NCI-H1417 treated with DMSO at 0.1 percent for 48 hours (cell line): ENCODE measurements at places on chromosomes 16 and 17.

- DNase-seq = no peak
Measured at GRCh38 chr16:1815461-1815860, 11.2 kb downstream of the HAGH start.

DNA sequence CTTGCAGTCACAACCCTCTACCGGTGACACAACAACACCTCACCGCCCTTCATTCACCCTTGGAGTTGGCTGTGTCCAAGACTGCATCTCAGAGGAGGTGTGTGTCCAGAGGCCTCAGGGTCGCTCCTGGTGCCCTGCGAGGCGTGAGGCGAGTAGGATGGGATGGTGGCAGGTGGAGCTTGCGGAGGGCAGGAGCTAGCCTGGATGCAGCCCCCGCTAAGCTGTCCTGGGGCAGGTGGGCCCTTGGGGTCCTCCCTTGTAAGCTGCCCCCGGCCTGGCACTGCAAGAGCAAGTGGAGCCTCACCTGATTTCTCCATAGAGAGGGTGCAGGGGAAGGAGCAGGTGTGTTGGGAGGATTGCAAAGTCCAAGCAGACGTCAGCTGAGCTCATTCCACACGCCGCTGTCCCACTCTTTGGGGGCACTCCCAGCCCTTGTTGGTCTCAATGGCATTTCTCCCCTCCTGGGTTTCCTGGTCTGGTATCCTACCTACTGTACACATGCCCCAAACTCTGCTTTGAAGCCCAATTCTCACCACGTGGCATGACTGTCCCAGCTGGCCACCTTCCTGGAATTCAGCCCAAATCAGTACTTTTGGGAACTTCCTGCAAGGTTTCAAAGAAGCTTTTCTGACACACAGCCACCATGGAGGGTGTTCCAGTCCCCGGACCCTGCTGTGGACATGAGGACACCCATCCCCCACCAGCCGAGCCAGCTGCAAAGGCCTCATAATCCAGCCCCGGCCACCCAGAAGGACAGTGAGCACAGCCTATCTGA lies 18.1 kb upstream of the ICAM2 start:
- no peak for DNase-seq

- DNase-seq = no peak
Measured at GRCh38 chr17:50638966-50639713, 4.5 kb downstream of the ABCC3 start.

DNA sequence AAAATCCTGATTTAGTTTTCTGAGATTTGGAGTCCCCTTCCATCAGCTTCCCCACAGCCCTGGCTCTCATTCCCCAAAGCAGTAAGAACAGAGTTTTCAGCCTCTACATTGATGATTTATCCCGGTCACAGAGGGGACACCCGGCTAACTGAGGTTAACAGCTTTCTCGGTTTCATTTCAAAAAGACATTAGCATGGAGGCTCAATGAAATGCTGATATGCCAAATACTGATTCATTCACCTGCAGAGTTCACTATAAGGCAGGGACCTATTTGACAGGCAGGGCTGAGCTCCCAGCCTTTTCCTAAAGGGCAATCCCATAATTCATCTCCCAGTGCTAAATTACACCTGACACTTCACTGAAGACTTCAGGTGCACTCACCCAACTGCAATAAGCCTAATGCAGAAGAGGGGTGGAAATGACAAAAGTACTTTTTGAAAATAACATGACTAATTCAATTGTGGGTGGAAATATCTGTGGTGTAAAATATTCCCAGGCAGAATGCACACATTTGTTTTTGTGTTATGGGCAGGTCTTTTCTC lies 99.8 kb upstream of the PMFBP1 start:
- DNase-seq = no peak

DNA sequence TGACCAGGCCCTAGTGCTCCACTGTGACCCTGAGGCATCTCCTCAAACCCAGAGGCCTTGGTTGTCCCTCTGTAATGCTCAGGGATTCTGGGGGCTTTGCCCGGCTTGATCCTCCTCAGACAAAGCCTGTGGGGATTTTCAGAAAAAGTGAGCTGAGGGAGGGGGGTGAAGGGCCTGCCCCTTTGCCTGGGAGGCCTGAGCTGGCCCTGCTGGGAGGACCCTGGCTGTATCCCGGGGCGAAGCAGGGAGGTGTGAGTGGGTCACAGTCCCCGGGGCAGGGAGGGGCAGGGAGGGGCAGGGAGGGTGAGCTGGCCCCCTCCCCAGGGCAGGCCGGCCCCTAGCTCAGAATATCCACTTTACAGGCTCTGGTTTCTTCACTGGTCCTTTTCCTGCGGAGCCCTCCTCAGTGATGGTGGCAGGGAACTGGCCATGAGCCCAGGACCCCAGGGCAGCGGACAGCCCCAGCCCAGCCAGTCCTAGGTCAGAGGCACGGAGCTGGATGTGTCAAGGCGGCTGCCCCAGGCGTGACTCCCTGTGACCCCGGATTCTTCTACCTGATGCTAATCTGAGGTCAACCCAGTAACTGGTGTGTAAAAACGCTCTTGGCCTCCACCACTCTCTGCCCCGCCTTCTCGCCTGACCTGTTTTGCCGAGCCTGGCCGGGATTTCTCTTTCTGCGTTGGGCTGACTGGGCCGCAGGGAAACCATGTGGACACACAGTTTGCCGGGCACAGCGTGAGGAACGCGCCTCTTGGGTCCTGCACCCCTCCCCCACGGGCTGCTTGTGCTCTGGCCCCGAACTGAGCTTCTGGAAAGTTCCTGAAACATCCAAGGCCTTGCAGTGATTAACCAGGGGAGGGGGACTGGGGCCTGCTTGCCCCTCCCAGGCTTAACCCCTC lies 5.8 kb upstream of the FASN start:
- DNase-seq = no peak

- no peak for DNase-seq
Measured at GRCh38 chr17:45410144-45411091, 22.3 kb downstream of the ARHGAP27 start.
